ENCODE measurements at places on chromosomes 5 and 9.

DNA sequence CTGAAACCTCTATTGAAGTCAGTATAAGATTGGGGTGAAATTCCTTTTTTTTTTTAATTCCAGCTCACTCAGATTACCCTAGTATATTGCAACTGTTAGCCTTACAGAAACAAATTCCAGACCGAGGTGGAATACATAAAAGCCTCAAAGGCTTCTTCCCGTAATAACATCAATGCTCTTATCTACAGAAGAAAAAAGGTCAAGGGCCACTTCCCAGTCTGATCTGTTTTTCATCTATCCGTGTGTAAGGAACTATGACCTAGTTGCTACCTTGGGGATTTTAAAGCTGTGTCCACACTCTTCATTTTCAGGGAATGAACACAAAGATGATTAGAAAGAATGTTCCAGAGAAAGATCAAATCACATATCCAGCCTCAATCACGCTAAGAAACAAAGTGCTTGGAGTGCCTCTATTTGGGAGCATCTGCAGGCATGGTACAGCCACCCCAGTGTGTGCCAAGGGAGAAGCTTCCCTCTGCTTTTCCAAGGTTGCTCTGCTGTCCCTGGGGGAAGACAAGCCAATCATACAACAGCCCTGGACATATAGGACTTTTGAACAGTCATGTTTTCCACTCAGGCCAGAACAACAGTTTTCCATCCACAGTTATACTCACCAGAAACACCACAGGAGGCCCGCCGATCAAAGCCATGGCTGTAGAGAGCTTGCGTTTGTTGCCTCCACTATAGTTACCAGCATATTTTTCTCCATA lies 23.5 kb downstream of the NIPSNAP3B start:
- DNase-seq = no peak

GRCh38 chr9:88529496-88529895 lies 5.5 kb upstream of the NXNL2 start:
- DNase-seq = no peak

DNA sequence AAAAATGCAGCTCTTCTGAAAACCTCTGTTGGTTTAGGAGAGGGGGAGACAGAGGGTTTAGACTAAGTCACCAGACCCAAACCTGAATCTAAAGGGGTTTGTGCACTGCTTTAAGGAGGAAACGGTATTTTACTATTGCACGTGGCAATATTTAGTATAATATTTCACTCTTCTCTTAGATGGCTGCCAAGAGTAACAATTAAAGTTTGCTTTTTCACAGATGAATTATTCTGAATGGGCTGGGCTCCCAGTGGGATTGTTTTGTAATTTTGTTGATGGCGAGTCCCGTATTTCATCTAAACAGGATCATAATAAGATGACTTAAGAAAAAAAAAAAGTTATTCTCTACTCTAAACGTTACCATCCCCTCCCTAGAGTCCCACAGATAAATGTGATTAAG lies 245.4 kb downstream of the PCSK5 start:
- no peak for DNase-seq

GRCh38 chr5:68648944-68649857 lies 433.6 kb downstream of the PIK3R1 start:
- DNase-seq = no peak

- no peak for DNase-seq
Measured at GRCh38 chr5:15555176-15555575, 55.2 kb downstream of the FBXL7 start.
